NCI-H2107 (cell line): ENCODE measurements at places on chromosomes 6 and 20.
A peak's percentile ranks its signal among the peaks of the same experiment; 100 is the strongest.

- no peak for DNase-seq
Observed at GRCh38 chr20:42611889-42612837, 577.5 kb downstream of the PTPRT start.

DNA sequence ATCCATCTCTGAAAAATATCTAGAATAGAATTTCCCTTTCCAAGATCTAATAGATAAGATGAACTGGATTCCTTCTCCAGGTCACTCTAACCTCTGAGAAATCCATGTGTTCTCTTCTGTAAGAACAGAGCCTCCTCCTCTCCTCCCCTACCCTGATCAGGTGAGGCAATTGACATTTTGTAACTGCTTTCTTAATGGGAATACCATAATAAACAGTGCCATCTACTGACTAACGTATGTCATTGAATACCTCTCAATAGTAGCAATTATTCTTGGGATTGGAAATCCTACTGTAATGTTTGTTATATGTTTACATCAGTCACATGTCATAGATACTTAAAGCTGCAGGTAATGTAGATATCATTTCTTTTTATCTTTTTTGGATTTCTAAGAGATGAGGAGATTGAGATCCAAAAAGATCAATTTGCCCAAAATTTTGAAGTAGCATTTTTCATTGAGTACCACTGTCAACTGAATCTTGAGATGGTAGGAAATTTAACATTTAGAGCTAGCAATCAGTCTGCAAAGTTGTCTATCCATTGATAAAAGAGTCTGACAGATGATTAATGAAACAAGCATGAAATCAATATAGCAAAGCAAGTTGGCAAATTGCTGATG, 365.8 kb upstream of the HSF2 start:
- peak; percentile 13 for DNase-seq

DNA sequence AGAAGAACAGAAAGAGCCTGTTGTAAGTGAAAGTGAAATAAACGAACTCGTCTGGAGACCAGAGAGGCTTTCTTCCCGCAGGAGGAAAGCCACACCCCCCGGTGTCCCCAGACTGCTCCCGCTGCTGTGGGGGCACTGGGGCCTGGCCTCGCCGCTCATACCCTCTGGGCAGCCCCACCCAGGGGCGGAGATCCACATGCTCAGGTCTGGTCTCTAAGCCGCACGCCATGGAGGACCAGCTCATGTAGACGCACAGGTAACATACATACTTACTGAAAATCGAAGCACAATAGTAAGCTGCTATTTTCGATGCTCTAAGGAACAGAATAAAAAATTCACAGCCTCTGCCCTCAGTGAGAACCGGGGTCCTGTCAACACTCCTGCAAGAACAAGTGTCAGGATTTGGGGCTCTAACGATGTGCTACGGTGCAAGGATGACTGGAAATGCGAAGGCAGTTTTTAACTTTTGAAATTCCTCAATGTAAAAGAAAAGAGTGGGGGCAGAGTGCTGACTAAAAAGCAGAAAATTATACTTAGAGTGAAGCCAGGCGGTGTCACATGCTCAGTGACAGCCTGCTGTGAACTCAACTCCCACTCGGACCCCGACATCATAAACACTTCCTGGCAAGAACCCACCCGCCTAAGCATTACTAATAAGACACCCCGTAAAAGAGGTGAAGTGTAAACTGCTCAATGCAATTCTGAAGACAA, 110.5 kb downstream of the IRF4 start:
- no peak for DNase-seq

DNA sequence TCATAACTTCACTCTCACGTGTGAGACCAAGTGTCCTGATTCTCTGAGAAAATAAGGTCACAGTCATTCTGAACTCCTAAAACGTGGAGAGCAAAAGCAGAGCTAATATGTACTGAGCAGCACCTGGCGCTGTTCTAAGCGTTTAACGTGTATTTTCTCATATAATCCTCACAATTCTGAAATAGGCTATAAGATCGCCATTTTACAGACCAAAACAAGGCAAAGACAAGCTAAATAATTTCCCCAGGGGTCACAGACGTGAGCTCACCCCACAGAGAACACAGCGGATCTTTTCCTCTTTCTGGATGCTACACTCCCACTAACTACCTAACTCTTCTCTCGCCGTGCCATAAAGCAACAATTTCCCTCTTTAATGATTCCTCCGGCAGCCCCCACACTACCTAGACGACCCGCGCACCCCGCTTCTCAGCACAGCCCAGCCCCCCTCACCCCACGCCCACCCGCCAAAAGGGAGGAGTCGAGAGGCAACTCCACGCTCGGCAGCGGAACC, 636 bp downstream of the SUPT3H start:
- DNase-seq: no peak

- no peak for DNase-seq
Observed at GRCh38 chr20:52676283-52676995, 295.7 kb upstream of the TSHZ2 start.

GRCh38 chr20:45630371-45630770, 713 bp downstream of the WFDC9 start:
- no peak for DNase-seq

DNA sequence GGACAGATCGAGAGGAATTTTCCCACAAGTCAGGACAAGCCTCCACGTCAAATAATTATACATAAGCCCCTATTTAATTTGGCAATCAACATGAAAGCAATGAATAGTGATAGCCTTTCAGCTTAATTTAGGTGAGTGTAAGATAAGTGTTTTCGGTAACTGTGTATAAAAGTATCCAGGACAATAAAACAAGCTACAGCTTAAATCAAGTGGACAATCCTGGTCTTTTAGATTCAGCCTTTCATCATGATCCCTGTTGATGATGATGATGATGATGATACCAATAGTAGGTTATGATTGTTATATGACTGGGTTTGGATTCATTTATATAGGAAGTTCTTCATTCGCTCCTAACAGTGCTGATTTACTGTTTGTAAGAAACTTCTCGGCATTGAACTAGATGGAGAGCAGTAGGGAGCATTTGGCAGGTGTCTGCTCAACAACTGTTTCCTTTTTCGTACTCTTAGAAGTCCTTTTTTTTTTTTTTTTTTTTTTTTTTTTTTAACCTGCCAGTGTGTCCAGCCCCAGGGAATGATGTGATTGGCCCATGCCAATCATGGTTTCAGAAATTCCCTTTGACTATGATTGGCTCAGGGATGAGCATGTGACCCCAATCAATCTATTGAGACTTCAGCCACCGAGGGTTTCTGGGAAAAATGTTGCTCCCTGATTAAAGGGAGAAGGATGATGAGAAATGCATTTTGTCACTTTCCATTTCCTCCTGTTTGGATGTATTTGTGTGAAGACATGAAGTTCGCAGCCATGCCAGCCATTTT, 11.3 kb upstream of the RNF182 start:
- no peak for DNase-seq

DNA sequence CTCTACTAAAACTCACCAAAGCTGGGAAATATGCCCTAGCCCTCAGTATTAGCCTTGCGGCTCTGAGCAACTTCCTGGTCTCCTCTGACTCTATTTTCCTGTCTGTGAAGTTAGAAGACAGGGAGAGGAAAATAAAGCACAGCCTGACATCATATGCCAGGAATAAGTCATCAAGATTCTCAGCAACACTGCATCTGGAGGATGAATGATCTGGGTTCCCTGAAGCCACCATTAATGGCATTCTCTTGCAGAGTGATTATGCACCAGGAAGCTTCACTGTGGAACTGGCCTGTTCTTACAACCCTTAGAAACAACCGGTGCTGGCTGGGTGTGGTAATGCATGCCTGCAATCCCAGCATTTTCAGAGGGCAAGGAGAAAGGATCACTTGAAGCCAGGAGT, 12.4 kb downstream of the ADGRF5 start:
- no peak for DNase-seq

- no peak for DNase-seq
Observed at GRCh38 chr6:155980768-155981079, 525.1 kb upstream of the NOX3 start.

- DNase-seq: no peak
Observed at GRCh38 chr6:153059757-153060156, 57.2 kb upstream of the MTRF1L start.

GRCh38 chr20:62342910-62343309, 24.2 kb downstream of the LAMA5 start:
- no peak for DNase-seq

DNA sequence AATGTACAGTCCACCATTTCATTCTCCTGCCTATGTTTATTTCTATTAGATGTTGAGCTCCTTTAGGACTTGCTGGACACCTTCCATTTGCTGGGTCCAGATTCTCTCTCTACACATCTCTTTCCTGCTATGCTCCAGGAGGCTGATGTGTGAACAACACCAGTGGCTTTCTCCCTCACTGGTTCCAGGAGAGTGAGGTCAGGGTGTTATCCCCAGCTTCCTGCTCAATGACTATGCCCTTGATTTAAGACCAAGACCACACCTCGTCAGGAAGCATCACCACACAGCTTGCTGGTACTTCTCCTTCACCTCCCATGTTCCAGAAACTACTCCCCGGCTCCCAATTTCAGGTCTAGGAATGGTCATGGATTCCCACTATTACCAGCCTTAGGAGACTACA, 31.3 kb upstream of the E2F3 start:
- DNase-seq: no peak

- no peak for DNase-seq
Observed at GRCh38 chr20:10129749-10130148, 88.9 kb upstream of the SNAP25 start.

GRCh38 chr6:163459007-163459406, 44.5 kb downstream of the QKI start:
- DNase-seq: no peak

GRCh38 chr6:108760126-108761050, 87.8 kb upstream of the ARMC2 start:
- no peak for DNase-seq

- no peak for DNase-seq
Observed at GRCh38 chr6:31657406-31658157, 1.9 kb downstream of the APOM start.

- DNase-seq: no peak
Observed at GRCh38 chr20:10213526-10213925, 5.1 kb upstream of the SNAP25 start.

- no peak for DNase-seq
Observed at GRCh38 chr20:31968291-31969126, 558 bp downstream of the XKR7 start.

GRCh38 chr6:147564556-147564955, 56.1 kb downstream of the SAMD5 start:
- DNase-seq: no peak

DNA sequence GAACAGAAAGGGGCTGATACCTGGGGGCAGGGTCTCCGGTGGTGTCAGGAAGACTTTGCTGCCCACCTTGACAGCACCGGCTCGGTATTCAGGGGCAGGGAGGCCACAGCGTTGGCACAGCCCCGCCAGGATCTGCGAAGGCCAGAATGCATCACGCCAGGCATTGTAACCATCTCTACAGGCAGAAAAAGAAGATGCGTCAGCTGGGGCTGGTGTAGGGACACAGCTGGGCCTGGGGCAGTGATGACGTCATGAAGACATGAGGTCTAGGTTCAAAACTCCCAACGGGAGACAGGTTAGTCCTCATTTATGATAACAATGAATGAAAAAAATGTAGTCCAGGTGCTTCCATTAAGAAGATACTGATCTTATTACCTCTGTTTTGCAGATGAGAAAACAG, 22.0 kb downstream of the ERGIC3 start:
- no peak for DNase-seq

DNA sequence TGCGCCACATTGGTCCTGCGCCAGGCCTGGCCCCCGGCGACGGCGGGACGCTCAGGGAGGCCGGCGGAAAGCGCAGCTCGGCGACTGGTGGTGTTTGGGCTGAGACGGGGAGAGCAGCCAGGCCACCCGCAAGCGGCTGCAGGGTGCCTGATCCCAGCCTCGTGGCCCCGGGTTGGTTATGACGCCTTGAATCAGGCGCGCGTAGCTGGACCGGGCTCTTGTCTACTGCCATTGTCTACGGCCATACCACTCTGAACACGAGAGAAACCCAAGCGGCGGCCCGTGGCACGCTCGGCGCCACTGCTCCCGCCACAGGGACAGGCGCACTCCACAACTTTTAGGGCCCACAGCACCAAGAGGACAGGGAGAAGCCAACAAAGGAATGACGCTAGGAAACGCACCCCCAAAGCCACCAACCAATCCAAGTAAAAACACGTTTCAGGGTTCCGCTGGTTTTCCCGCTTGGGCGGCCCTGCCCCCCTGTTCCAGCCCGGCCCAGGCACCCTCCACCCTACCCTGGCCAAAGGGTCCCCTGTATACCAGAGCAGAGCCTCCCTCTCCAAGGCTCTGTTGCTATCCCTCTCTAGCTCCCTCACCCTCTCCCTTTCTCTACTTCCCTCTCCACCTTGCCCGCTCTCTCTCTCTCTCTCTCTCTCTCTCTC, 1849.3 kb upstream of the DEFB115 start:
- DNase-seq: no peak

- DNase-seq: no peak
Observed at GRCh38 chr6:87139236-87139635, 16.1 kb upstream of the ZNF292 start.

DNA sequence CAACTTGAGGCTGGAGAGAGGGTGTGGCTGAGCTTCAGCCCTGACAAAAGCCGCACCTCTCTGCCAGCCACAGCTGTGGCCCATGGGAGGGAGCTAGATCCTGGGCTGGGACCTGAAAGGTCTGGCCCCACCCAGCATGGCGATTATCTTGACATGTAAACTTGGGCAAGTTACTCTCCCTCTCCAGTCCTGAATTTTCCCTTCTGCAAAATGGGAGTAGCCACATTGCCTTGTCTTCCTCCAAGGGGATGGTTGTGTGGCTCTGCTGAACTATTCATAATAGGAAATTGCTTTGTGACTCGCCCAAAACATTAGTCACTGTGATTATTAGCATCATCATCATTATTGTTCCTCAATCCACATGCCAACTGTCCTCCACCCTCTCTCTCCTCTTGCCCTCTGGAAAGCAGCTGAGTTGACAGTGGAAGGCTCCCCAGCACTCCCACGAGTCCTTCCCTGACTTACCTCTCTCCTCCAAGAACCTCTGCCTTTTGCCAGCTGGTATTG, 23.0 kb upstream of the RBPJL start:
- DNase-seq: no peak

DNA sequence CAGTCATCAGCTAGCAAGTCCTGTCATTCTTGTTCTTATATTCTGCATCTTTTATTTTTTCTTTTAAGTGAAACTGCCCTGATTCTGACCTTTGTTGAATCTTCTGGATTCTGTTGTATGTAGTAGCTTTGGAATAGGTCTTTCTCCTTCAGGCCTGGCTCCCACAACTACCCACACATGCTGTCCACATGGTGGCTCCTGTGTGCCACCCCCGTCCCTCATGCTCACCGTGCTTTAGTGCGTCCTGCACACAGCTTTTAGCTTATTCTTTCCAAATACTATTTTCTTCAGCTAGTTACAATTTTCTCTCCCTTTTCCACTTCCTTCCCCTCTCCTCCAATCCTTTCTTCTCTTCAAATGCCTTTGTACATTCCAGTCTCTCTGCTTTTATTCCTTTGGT, 61.8 kb downstream of the CTNNBL1 start:
- no peak for DNase-seq

- no peak for DNase-seq
Observed at GRCh38 chr6:133333852-133334251, 92.7 kb downstream of the EYA4 start.

- no peak for DNase-seq
Observed at GRCh38 chr6:11370191-11371018, 137.9 kb upstream of the NEDD9 start.
